Suppressor macrophage (primary cell): ENCODE measurements at places on chromosomes 11 and 22.

- DNase-seq, result no peak
Observed at GRCh38 chr11:62280452-62280851, 10.5 kb downstream of the SCGB2A2 start.

GRCh38 chr11:119094816-119095065 is 6.9 kb downstream of the DPAGT1 start:
- peak; percentile 85 for DNase-seq

DNA sequence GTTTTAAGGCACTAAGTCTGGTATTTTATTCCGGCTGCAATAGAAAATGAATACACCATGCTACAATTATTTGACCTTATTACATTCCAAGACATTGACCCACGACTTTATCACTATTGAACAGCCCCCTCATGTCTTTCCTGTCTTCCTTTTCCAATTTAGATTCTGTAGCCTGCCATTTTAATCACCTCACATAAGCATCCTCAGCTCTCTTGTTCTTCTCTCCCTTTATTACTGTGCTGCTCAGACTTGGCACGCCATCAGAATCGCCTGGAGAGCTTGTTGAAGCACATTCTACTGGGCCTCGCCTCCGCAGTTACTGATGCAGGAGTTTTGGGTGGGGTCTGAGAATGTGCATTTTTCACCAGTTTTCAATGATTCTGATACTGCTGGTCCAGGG is 38.7 kb upstream of the SWAP70 start:
- no peak for DNase-seq

- no peak for DNase-seq
Observed at GRCh38 chr11:88464528-88464927, 127.0 kb upstream of the CTSC start.

DNA sequence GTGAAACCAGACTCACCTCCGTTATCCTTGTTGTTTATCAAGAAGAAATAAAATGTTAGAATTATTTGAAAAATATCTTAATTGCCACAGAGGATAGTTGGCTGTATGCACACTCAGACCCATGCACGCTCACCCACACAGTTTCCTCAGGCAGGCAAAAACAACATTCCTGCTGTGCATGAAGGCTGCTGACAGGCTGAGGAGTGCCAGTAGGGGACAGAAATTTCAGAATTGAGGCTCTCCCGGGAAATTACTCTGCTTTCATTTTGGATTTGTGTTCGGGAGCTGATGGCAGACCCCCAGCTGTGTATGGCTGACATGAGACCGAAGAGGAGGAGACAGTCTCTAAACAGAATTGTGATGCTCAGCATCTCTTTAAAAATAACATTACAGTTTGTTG is 87.5 kb downstream of the AMOTL1 start:
- DNase-seq, result no peak

DNA sequence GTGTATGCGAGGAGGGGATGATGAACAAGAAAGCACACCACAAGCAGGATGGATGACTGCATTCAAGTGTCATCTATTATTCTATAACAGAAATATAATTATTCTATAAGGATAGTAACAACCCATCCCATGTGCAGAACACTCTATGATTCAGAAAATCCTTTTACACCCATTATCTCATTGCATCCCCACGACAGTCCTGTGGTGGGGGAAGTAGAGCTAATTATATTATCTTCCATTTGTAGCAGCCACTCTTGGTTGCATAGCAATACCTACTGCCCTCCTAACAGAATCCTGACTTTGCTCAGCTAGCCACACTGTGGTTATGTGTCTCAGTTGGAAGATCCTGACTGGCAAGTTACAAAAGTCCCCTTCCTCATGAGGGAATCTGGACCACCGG is 406.5 kb upstream of the NARS2 start:
- no peak for DNase-seq

DNA sequence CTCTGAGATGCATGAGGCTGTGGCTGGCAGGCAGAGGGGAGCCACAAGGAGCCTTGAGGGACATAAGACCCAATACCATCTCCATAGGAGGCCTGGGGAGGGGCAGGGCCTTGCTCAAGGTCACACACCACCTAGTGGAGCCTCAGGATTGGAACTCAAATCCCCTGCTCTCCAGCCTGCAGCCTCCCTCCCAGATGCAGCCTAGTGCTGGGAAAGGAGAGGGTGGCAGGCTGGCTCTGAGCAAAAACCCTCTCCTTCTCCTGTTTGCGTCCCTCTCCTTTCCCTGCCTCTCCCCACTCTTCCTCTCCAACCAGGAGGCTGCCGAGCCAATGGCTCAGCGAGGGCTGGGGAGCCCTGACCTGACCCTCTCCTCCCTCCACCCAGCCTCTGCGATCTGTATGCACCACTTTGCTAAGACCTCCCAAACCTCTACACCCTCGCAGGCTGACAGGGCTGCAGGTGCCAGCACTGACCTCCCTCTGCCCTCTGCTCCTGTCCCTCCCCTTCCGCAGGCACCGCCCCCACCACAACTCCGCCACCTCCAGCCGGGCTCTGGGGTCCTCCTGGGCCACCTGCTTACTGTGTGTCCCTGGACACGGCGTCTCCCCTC is 14.7 kb downstream of the IGLL1 start:
- no peak for DNase-seq

DNA sequence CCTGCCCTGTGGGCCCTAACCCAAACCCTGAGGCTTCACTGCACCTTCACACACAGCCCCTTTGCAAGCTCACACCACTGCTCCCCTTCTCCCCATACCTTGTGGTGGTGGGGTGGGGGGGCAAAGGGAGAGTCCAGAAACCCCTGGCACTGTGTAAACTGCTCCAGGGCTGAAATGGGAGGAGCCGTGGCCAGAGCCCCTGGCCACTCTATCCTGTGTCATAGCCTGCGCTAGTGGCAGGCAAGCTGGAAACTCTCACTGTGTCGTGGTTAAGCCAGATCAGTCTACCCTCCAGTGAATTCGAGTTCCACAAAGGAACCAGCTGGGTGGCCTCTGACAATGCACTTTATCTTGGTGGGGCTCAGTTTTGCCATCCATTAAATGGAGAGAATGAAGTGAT is 8.4 kb upstream of the SYT13 start:
- no peak for DNase-seq

DNA sequence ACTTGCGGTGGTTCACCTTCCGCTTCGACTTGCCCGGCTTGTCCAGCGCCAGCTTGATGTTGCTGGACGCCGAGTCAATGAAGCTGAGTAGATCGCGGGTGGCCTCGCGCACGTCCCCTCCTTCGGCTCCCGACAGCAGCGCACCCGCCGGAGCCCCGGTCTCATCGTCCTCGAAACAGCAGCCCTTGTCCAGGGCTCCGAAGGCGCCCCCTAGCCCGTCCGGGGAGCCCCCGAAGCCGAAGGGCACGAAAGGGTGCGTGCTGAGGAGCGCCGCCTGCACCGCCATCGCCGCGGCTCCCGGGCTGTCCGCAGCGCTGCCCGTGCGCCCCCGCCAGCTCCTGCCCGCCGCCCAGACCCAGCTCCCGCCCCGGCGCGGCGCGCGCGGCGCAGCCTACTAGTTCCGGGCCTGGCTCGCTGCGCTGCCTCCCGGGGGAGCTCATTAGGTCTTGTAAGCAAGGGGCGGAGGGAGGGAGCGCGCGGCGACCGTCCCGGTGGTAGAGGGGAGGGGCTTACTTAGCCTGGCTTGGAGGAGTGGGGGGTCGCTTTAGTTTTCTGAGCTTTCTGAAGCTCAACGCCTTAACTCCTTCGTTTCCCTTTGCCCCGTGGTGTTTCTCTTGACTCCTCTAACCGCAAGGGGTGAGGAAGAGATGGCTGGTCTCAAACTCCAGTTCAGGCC is at the start of gene FAM181B:
Gene FAM181B, minus strand, starts transcription at position 421 of the 676 bp plus-strand sequence. Its CDS starts 135 bp downstream, at position 286.
- peak; percentile 65 for DNase-seq

GRCh38 chr22:27104449-27104848 is 447.1 kb downstream of the MIAT start:
- DNase-seq, result no peak

DNA sequence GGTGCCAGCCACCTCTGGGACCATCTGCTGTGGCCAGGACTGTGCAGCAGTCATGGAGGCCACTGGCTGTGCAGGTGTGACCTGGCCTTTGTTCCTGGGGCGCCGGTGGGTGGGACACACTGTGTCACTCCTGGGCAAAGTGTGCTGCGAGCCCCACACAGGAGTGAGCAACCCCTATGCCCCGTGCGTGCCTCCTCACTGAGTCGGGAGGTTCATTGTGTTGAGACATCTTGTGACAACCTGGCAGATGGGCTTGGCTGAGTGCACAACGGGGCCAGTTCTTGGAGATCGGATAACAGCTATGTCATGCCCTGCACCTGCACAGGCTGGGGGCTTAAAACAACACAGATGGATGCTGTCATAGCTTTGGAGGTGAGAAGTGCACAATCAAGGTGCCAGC is 13.5 kb downstream of the ANO1 start:
- no peak for DNase-seq

- DNase-seq, result peak; percentile 75
Observed at GRCh38 chr11:44145011-44145775, 49.7 kb downstream of the EXT2 start.

GRCh38 chr22:19631899-19632667 is 82.2 kb upstream of the SEPTIN5 start:
- peak; percentile 15 for DNase-seq

DNA sequence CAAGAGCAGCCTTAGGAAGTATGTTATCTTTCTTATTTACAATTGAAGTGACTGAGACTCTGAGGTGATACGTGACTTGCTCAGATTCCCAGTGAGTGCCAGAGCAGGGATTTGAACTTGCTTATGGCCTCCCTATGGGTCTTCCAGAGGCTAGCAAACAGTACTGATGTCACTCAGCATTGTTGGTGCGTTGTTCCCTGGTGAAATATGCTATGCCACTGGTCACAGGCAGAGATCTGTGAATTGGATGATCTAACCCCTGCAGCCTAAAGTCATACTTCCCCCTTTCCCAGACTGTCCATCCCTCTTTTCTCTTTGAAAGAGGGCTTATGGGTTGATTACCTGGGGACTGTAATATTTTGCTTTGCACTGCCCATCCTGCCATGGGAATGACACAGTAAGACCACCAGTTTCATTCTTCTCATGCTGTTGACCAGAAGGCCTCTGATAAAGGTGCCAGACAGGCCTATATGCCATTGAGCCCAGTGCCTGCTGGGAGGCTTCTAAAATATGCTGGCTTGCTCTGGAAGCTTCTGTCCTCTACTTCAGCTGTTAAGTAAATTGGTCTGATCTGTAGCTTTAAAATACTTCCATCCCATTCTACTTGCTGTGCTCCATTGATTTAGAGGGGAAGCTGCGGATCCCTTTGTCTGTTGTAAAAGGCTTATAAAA is 152.2 kb upstream of the E2F8 start:
- no peak for DNase-seq

GRCh38 chr11:116882386-116882785 is 45.0 kb upstream of the APOA1 start:
- DNase-seq, result no peak

- DNase-seq, result no peak
Observed at GRCh38 chr11:2393111-2393868, 7.3 kb upstream of the TSSC4 start.

DNA sequence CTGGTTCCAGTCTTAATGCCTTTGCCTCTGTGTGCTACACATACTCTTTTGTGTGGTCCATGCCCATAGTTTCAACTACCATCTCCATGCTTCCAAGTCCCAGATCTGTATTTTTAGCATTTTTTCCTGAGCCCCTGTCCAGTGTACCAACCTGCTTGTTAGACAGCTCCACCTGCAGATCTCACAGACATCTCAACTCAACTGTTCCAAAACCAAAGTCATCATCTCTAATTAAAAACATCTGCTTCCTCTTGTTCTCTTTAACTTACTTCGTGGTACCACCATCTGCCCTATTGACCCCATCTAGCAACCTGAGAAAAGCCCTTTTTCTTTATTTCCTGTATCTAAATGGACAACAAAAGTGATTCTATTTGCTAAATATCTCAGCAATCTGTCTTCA is 8.6 kb upstream of the KMT2A start:
- no peak for DNase-seq

DNA sequence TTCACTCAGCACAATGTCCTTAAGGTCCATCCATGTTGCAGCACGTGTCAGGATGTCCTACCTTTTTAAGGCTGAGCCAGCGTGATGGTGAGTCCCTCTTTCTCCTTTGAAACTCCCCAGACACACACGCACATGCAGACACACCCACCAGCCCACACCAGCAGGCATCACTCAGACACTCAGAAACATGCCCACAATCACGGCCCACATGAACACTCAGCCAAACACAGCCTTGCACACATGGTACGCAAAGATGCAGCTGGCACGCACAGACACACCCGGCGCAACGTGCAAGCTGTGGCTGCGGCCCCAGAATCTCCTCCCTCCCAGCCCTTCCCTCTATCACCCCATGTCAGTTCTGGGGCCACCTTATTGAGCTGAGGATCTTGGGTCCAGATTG is 8.0 kb downstream of the FADS3 start:
- no peak for DNase-seq

DNA sequence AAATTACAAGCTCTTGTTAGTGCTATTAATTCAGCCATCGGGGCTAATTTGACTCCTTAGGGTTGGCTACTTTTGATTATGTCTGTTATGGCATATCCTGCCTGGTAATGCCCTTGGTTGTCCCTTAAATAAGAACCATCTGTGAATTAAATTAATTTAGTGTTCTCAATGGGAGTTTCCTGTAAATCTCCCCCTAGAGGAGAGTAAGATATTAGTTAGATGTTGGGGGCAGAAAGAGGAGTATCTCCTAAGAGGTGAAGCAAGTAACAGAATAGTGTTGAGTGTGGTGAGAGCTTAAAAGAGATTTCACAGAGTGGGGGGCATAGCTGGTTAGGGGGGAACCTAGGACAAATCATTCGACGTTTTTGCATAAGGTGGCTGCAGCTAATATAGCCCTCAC is 1126.9 kb downstream of the JRKL start:
- DNase-seq, result no peak

- no peak for DNase-seq
Observed at GRCh38 chr22:42693763-42694683, 26.6 kb downstream of the A4GALT start.

DNA sequence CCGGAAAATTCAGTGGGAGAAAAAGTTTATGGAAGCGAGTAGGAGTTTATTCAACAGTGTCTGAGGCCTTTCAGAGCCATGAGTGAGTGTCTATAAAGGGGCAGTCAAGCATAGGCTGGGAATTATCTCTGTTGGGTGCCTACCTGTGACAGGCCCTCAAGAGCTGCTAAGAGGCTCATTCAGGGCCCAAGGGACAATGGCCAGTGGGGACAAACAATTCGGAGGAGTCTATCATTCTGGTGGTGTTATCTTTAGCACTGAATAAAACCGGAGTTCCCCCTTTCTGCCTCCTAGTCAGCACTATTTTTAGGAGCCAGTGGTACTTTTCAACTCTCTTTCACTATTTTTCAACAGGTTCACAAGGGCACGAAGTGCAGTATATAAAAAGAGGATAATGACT is 89.5 kb upstream of the HTATIP2 start:
- no peak for DNase-seq

DNA sequence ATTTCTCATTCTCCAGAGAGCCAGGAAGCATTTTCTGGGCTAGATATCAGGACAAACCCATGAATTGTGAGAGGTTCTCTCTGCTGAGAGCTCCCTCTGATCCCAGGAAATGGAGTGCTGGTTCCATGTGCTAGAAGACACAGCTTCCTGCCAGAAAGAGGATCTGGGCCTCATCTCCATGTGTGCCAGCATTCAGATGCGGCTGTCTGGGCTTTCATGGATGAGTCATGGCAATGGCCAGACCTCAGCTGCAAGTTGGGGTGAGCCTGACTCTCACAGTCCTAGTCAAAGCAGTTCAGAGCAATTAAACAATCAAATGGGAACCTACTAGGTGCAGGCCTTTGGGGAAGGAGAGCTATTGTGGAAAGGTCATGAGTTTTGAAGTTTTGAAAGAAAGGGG is 82.3 kb upstream of the EED start:
- DNase-seq, result peak; percentile 85
